ENCODE measurements at places on chromosomes 7 and 10.
A peak's percentile ranks its signal among the peaks of the same experiment; 100 is the strongest.

GRCh38 chr7:12694817-12695216 is 7.4 kb downstream of the ARL4A start:
- DNase-seq: no peak

DNA sequence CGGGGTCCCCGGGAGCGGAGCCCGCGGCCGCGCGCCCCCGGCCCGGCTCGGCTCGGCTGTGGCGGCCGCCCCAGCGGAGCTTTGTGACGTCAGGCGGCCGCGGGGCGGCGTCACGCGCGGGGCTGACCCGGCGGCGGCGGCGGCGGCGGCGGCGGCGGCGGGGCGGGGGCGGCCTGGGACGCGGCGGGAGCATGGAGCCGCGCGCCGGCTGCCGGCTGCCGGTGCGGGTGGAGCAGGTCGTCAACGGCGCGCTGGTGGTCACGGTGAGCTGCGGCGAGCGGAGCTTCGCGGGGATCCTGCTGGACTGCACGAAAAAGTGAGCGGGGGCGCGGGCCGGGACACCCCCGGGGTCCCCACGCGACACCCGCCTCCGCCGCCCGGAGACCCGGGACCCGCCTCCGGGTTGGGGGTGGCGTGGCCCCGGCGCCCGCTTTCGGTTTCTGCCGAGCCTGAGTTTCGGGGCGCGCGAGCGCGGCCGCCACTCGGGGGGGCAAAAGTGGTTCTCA is at the start of gene PWWP2B:
PWWP2B (plus strand) TSS at position 165 of the 506 bp plus-strand sequence; CDS start at position 192, 27 bp downstream.
- DNase-seq: peak; percentile 55

GRCh38 chr7:101241443-101242349 is 3.2 kb downstream of the FIS1 start:
- no peak for DNase-seq

DNA sequence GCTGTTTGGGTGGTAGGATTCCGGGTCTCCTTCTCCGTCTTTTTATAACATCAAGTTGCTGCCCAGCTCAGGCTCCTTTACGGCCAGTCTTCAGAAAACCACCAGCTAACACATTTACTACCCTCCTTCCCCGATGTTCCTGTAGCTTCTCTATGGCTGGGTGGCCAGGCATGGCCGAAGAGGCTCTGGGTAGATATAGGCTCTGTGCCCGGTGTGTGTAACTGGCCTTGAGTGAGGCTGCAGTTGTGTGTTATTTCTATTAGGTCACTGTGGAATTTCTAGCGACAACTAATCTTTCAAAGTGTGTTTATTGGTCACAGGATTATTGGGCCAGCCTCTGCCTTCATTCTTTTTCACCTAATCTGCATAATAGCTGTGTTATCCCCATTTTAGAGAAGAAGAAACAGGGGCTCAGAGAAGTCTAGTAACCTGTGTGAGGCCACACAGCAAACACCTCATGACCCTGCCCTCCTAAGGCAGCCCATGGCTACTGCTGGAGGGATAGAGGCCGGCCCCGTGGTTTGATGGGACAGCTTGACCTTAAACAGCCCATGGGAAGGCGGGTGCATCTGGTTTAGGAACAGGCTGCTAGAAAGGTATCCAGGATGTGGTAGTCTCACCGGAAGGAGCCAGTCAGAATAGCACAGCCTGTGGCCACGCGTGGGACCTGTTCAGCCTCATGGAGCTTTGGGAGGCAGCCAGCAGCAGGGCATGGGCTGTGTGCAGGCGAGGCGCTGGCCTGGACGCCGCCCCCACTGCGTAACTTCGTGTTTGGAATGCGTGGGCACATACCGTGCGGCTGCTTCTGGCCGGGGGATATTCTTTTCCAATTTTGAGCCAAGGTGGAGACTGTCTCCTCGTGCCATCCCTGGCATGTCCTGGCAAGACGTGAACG is 29.7 kb downstream of the HTRA1 start:
- peak; percentile 35 for DNase-seq

- DNase-seq: no peak
Measured at GRCh38 chr10:10796061-10796773, 221.5 kb upstream of the CELF2 start.

DNA sequence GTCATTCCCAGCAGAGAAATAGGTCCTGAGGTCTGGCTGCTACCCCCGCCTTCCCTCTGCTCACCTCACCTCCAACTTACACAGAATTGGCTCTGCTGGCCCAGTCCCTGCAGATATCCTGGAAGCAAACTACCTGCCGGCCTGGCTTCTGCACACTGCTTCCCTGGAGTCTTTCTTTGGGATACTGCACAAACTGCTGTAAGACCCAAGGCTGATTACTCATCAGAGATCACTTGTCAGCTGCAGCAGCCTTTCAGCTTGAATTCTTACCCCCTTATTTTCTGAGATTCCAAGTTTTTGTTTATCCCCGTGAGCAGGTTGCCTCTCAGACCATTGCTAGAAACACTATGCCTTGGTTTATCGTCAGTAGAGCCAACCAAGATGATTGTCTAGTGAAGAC is 426.4 kb downstream of the PHTF2 start:
- DNase-seq: no peak

DNA sequence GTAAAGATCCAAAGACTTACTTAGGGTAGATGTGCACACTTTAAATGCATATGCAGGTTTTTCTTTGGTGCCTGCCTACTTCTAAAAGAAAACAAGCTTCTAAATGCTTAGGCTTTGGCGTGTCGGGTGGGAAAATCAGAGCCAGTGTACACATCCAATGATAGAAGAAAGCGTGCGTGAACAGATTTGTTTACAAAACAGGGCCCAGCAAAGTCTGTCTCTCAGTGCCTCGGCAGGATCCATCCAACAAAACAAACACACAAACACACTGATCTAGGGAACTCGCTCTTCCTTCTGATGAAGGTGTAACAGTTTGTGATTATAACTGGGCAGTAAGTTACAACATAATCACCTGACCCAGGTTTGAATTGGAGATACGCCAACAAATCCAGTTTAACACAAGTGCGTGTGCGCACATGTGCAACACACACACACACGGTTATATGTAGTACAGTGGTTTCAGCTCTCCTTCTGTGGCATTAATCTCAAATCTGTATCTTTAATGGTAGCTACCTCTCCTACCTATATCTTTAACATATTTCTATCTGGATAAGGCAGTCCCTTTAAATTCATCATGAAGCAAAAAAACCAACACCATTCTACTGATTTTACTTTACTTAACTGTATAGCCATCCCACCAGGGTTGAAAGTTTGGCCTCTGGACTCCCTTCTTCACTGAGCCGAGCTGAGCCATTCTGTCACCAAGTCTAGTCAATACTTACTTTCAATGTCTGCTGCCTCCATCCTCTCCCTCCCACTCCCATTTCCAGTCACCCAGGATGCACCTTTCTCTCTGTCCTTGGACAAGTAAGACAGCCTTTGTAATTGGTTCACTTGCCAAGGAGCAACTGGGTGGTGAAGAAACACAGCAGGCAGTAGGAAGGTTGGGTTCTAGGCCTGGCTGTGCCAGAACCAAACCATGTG is 184.4 kb upstream of the KLF14 start:
- no peak for DNase-seq

DNA sequence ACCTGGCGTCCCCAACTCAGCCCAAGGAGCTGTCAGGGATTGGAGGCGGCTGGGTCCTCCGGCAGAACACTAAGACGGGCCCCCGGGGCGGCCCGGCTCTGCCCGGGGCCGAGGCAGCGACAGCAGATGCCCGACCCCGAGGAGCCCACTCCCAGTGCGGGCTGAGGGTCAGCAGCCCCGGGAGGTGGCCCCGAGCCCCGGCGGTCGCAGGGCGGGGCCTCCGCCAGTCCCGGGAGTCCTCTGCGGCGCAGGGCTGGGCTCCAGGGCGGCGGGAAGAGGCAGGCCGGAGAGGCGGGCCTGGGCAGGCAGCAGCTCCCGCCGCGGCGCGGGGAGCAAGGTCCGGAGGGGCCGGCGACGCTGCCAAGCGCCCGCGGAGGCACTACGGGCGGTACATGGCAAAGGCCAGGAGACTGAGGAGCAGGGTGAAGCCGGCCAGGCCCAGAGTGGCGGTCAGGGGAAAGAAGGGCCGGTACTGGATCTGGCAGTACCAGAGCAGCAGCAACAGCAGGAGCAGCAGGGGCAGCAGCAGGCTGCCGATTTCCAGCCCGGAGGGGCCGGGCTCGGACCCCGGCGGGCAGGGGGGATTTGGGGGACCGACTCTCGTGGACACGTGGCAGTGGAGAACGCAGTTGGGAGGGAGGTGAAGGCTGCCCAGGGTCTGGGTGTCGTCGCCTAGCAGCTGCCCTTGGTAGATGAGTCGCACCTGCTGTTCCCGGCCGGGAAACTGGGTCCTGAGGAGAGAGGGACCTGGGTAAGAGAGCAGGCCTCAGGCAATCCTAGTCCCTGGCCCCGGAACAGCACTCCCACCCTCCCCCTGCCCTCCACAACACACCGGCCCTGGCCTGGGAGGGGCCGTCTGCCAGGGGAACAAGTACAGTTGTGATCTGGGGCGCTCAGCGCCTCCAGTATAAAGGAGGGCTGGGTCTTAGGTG is 827 bp upstream of the FASTK start:
- no peak for DNase-seq

Measured in activated naive CD8-positive, alpha-beta T cell treated with anti-CD3 and anti-CD28 coated beads, Interleukin-2, amount 50 U/mL, for 24 hours (primary cell).